ENCODE measurements at places on chromosomes 3 and 15. TPM values are rescaled to one million over a fixed set of nuclear protein-coding genes. Genes with fewer than 3 reads are reported as not detected.

The GAP43 gene
- total RNA-seq = 26.4 TPM

The GOLGA6A gene
- total RNA-seq = 4.7 TPM

The SEMA3G gene
- 2.2 TPM for total RNA-seq

The COL7A1 gene
- total RNA-seq = 29.4 TPM

The C3orf70 gene
- total RNA-seq = 1.1 TPM

- DNase-seq = no peak
These were observed 455.5 kb downstream of the ERC2 start for GRCh38 chr3:56012721-56013120.

DNA sequence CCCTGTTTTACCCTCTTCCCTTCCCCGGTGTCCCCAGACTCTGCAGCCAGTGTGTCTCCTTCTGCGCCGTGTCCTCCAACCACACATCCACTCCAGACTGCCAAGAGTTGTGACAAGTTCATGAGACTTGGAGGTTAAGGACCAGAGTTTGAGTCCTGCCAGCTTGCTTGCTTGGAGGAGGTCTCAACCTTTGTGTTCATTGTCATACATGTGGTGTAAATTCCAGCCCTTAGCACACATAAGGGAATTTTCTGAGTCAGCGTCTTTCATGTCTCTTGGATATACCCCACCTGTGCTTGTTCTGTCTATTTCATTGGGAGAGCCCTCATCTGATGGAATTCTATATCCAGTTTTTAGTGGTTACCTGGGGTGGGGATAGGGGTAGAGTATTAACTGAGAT, 13.3 kb downstream of the CORO2B start:
- no peak for DNase-seq

DNA sequence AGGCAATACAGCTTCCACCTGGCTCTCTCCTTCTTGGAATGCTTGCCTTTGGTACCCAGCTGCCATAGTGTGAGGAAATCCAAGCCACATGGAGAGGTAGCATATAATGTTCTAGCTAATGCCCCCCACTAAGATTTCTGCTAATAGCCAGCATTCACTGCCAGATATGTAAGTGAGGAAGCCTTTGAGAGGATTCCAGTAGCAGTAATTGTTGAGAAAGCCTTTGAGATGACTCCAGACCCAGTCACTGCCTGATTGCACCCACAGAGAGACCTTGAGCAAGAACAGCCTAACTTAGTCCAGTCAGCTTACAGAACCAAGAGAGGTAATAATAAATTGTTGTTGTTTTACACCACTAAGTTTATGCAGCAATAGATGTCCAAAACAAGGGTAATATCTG, 63.1 kb downstream of the STRIT1 start:
- DNase-seq = no peak

DNA sequence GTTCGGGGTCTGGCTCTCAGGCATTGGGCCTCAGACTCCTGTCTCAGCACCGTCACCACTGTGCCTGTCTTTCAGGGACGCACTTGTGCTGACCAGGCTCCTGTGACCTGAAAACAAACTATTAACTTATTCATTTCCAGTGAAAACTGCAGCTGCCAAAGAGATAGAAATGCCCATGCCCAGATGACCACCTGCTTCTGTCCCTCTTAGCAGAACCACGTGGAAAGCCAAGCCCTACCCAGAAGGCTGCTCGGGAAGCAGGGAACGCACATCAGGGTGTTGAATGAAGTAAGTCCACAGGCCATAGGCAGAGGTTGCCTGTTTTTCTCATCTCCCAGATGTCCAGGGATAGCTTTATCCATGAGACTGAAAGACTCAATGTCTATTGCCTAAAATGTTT, 219.3 kb downstream of the EBLN2 start:
- no peak for DNase-seq

- no peak for DNase-seq
These were observed 70.7 kb upstream of the UBE2E1 start for GRCh38 chr3:23735062-23735461.

GRCh38 chr15:57859130-57859685, 152.7 kb downstream of the POLR2M start:
- DNase-seq = no peak

DNA sequence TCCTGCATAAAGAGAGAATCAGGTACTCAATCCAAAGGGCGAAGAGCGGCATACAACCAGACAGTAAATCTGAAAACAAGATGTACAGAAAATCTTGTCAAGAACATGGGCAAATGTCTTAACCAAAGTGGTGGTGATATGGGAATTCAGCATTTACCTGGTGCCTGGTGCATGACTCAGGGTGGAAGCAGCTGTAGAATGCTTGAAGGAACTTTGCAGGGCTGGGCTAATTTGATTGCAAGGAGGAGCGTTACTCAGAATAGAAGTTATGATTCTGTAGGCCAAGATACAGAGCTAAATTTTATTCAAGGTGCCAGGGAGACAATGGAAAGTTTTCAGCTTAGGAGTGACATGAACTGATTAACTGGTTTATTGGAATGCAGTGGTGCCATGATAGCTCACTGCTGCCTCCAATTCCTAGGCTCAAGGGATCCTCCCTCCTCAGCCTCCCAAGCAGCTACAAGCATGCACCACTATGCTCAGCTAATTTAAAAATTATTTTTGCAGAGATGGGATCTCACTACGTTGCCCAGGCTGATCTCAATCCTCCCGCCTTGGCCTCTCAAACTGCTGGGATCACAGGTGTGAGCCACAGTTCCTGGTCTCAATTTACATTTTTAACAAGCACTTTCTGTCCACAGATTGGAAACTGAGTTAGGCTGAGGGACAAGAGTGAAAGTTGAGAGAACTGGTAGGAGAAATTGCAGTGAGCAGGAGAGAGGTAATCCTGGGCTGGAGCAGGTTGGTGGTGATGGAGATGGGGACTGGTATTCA, 91.5 kb upstream of the TBC1D5 start:
- no peak for DNase-seq

GRCh38 chr15:75669191-75669878, 21.6 kb downstream of the SNX33 start:
- DNase-seq = no peak

GRCh38 chr3:38757721-38758120, 58.3 kb downstream of the SCN10A start:
- no peak for DNase-seq

GRCh38 chr3:171729452-171730334, 80.6 kb downstream of the PLD1 start:
- no peak for DNase-seq

- DNase-seq = no peak
These were observed 692.3 kb downstream of the ZPLD1 start for GRCh38 chr3:103127098-103127630.

GRCh38 chr3:70737666-70738290, 425.3 kb upstream of the MDFIC2 start:
- no peak for DNase-seq

DNA sequence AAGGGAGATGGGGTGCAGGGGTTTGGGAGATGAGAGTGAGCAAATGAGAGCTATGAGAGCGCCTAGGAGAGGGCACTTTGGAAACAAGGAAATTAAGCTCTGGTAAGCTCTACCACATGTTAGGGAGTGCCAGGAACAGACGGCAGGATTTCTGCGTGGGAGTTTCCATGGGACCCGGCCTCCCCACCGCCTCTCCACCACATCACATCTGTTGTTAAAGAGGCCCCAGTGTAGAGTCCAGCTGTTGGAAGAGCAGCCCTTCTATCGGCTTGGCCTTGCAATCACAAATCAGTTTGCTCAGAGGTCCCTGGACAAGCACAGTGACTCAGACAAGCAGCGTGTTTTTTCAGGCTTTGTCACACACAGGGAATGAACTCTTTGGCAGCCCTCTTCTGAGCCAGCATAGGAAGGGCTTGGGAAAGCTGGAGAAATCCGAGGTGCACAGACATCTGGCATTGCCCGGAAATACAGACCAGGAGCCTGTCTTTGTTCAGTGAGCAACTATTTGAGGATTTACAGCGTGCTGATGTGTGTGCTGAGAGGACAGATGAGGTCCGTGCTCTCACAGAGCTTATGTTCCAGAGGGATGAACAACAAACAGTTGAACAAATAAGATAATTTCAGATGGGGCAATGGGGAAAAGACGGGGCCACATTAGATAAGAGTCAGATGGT, 370.6 kb upstream of the PROK2 start:
- no peak for DNase-seq

GRCh38 chr15:65796610-65797078, 4.6 kb upstream of the DENND4A start:
- DNase-seq = no peak

DNA sequence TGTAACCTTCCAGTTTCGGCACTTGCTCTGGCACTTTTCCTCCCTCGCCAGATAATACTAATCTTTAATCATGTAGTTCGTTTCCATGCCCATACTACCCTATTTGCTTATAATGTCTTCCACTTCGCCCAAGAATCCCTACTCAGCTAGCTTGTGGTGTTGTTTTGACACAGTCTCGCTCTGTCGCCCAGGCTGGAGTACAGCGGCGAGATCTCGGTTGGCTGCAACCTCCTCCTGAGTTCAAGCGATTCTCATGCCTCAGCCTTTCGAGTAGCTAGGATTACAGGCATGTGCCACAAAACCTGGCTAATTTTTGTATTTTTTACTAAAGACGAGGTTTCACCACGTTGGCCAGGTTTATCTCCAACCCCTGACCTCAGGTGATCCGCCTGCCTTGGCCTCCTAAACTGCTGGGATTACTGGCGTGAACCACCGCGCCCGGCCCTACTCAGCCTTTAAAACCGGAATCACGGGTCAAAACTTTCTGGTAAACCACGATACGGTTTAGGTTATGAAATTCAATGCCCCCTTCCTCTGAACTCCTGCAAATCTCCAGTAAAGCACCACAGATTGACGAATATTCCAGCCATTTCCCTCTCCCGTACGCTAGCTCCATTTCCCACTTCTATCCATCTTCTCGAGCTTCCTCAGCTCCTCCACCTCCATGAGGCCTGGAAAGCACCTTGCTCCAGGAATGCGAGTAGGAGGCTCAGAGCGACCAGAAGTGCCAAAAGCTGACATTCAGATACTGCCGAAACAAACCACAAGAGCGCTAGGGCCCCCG, 878 bp upstream of the RAD51 start:
- no peak for DNase-seq

DNA sequence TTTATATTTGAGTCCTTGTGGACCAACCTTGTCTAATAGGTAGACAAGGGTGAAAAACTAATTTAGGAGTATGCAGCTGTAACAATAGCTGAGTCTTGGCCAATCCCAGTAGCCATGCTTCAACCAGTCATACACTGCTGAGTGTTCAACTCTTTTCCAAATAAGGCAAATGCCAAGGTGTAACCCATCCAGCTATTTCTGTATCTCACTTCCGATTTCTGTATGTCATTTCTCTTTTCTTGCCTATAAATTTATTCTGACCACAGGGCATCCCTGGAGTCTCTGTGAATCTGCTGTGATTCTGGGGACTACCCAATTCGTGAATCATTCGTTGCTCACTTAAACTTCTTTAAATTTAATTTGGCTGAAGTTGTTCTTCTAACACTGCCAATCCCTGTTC, 93.2 kb downstream of the MAGI1 start:
- no peak for DNase-seq

Data from H7 (cell line).